ENCODE measurements at places on chromosomes 12 and 14.

GRCh38 chr14:87468531-87468930, 524.5 kb downstream of the GALC start:
- DNase-seq = no peak

GRCh38 chr12:83158613-83159207, 472.0 kb downstream of the TMTC2 start:
- DNase-seq = no peak

DNA sequence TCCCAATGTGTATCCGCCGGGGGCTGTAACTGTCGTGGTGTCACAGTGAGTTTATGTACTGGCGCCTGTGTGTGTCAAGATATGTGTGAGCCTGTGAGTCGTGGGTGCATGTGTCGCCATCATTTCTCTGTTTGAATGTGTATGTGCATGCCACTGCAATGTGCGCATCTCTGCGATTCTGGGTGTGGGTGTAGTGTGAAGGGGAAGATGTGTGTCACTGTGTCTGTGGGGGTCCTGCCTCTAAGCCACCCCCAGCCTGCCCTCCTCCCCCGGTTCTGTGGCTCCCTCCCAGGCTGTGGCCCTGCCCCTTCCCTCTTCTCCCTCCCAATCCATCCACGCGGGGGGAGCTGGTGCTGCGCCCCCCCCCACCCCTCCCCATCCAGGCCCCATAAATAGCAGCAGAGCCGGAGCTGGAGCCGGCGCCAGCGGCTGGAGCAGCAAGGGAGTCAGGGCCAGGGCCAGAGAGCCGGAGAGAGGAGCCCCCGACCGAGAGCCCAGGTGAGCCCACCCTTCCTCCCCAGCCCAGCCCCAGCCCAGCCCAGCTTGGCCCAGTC, at the start of gene CPNE6:
TSS of gene CPNE6 (plus strand) at position 419 of the 554 bp plus-strand sequence. CDS start 1,375 bp downstream, outside the sequence.
- DNase-seq = no peak

DNA sequence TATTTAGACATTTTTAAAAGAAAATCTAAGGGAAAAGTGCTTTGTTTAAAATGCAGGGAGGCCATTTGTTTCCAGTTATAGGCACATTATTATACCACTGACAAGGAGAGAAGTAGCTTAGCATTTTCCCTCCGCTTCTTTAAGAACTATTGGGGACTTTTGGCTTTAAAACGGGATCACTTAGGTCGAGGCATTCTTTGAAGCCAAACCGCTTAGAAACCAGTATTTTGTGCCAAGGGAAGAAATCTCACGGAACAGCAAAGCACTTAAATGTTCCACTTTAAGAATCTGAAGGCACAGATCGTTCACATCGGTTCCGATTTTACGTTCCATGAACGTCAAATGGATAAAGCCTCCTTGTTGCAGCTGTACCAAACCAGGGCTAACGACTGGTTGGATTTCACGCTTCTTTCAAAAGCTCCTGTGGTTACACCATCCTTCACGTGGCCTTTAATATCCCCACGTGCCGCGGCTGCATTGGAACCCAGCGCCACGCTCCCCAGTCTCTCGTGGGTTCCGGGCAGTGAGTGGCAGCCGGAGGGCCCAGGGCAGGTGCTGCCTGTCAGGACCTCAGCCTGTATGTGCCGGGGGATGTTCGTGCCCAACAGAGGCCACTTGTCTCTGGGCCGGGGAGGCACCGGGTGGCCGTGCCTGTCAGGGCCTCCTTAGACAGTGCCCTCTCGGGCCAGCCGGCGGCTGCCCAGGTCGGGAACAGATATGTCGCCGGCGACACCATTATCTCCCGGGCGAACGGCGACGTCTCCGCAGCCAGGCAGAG, 195.4 kb downstream of the KIF26A start:
- DNase-seq = no peak

- DNase-seq = no peak
Observed at GRCh38 chr14:62168564-62169155, 406.4 kb downstream of the SNAPC1 start.

DNA sequence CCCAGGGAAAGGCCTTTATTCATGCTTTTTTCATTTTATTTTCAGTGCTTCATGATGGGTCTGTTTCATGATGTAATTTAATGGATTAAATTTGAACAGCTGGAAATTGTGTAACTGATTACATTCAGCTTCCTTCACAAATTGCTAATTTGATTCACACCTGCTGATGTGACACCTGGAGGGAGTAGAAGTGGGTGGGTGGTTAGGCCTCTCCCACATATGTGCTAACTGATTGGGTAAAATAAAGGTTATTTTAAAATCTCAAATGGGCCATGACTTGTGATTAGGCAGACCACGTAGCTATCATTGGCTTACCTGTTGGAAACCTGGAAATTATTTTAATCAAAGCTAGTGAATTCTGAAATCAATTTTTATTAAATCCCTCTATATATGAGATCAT, 142.1 kb downstream of the GXYLT1 start:
- no peak for DNase-seq

DNA sequence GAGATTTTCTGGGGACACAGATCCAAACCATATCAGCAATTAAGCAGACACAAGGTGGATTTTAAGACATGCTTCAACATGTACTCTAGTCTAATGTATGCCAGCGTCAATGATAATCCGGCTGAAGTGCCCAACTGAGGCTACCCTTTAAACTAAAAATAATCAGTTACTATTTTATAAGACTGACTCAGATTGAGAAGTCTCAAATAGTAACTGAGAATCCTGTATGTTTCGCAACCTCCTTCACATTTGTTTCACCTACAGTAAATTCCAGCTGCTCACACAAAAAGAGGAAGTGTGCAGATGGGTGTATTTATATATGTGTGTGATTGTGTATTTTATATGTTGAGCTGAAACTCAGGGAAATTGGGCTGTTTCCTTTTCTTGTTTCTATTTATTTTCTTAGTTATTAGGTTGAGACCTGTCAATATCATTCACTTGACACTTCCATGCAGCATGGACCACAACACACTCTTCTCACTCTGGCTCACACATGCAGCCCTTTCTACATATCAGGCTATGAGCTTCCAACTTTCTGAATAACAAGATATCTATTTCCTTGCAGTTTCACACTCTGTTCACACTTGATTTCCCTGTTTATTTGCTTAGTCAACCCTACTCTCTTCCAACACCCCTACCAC, 1224.9 kb upstream of the TMEM132C start:
- DNase-seq = no peak

GRCh38 chr14:75132382-75133086, 5.7 kb upstream of the NEK9 start:
- DNase-seq = no peak

- DNase-seq = no peak
Observed at GRCh38 chr14:75452324-75452723, 24.5 kb downstream of the JDP2 start.

GRCh38 chr12:55073043-55074022, 52.9 kb upstream of the OR9K2 start:
- peak; percentile 76 for DNase-seq

- DNase-seq = no peak
Observed at GRCh38 chr14:100815478-100816285, 10.2 kb upstream of the MEG3 start.

- DNase-seq = no peak
Observed at GRCh38 chr12:3743803-3744202, 9.1 kb downstream of the CRACR2A start.

DNA sequence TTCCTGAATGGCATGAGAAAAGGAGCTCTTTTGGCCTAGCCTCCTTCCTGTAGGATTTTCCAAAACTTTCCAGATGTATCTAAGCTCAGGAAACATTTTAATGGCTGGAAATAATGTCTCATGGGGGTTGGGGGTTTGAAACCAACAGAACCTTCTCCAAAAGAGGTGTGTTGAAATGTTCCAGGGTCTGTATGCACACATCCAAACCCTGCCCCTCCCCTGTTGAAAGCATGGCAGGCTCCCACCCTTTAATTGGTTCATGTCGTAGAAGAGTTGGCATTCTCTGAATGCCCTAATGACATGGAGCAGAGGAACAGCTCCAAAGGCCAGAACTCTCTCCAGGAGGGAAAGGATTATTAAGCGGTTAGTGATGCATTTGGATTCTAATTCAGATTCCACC, 353.2 kb downstream of the ZFP36L1 start:
- DNase-seq = no peak

DNA sequence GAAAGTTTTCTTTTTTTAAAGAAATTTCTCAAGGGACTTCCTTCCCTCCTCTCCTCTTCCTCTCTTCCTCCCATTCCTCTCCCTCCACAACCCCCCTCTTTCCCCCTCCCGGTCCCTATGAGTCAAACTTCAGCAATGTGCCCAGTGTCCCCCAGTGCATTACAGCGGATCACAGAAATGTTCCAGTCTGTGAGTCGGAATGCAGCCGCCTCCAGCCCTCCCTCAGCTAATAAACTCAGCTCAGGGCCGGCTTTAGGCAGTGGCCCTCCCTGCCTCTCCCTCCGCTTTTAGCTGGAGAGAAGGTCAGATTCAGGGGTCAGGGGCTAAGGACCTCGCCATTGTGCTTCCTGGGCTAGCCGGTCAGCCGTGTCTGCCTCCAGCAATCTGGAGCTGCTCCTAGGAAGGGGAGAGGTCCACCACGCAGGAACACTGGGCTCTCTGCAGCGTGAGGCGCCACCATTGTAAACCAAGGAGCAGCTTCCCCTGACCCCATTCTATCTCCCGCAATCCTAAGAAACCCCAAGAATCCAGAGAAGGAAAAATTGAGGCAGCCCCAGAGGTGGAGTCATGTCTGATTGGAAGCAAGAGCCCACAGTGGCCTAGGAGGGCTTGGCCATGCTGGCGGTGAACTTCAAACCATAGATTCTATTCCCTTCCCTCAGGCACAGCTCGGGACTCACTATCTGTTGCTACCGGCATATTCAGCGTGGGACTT, 1.1 kb upstream of the HDAC7 start:
- DNase-seq = no peak

DNA sequence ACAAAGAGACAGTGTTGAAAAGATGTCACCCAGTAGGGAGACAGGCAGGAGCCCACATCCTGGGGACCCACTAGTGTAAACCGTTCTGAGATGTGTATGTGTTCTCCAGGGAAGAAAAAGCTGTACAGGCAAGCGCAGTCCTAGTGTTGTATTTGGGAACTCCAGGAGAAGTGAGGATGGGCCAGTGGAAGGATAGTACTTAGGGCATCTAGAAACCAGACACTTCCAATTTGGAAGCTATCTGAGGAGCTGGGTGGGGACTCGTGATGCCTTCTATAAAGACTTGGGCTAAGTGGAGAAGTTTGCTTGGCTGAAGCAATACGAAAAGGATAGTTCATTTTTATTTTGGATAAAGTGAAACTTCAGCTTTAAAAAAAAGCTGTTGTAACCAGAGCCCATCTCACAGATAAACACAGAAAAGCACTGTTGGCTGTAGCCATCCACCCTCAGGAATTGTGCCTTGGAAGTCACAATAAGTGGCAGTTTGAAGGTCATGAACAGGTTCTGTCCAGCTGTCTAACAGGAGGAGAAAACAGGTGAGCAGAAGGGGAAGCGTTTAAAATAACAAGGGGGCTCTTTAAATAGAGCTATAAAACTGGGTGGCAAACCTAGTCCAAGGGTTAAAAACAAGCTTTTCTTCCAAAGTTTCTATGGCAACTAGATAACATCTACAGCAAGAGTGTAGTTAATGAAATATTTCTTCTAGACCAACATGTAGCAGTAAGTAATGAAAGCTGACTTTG, 108.0 kb upstream of the ARHGAP5 start:
- no peak for DNase-seq

DNA sequence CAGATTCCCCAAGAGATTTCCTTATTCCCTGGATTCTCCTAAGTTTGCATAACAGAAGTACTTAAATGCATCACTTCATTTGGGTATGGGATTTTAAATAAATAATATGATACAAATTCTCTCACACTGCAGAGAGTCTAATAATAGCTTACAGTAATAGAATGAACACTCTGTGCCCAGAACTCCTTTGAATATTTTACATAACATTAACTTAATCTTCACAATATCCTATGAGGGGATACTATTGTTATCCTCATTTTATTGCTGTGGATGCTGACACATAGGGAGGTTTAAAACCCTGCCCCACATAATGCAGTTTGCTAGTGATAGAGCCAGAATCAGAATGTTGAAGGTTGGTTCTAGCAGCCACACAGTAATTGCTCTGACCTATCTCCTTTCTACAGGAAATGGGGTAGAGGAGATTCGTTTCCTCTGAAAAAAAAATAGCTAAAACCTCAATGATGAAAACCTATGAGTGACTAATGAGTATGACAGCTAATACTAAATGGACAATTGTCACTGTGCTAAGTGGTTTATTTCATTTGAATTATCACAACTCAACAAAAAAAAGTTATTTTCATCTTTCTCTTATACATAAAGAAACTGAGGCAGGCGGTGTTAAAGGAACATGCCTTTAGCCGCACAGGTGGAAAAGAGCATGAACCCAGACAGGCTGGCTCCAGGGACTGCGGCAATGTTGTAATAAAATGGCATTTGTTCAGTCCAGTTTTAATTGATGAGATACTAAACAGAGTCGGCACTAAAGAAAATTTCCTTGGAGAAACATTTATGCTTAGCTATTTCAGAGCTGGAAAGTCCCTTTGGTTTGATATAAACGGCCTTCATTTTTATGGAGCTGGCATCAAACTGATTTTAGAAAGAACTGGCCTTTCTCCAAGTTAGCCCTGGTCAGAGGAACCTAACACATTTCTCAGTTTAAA, 880.9 kb downstream of the NRXN3 start:
- no peak for DNase-seq

DNA sequence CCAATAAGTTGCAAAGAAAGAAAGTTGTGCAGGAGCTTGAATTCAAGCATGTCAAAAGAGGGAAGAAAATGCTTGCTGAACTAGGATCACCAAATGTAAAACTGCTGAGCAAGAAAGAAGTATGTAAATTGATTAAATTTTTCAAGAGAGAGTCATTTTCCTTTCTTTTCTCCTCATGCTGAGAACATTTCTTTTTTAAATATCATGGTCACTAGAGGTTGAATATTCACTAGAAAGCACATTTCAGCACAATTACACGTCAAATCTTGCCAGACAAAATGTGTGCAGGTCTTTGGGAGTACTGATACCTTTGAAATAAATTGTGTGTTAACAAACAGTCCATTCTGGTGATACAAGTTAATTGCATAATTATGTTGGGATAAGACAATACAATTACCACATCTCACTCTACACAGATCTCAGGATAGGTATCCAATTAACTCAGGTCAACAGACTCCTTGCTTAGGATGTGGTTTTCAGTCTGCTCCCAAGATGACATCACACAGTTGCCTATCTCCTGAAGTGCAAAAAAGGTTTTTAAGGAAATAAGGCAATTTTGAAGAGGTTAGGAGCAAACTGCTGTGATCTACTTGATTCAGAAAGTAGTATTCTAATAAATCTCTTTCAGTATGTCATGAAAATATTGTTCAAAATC, 862.2 kb downstream of the RPS29 start:
- no peak for DNase-seq

- DNase-seq = no peak
Observed at GRCh38 chr12:57954768-57955167, 13.4 kb downstream of the ATP23 start.

- DNase-seq = no peak
Observed at GRCh38 chr12:1044199-1044598, 53.2 kb downstream of the ERC1 start.
